ENCODE measurements at places on chromosomes 16 and 17. TPM values are rescaled to one million over a fixed set of nuclear protein-coding genes. Genes with fewer than 3 reads are reported as not detected.

The CES1 gene
- 2.0 TPM for total RNA-seq

The PPP1R27 gene
- 0.15 TPM for total RNA-seq

The GDE1 gene
- 33.7 TPM for total RNA-seq

The ZACN gene
- total RNA-seq, result not detected

The KCNH6 gene
- total RNA-seq, result not detected

The TBC1D3H gene
- not detected for total RNA-seq

The MARVELD3 gene
- total RNA-seq, result not detected

The CCL22 gene
- not detected for total RNA-seq

The RHBDL1 gene
- 6.6 TPM for total RNA-seq

The CYGB gene
- 3.8 TPM for total RNA-seq

The TNFSF13 gene
- 1.1 TPM for total RNA-seq

The WWP2 gene
- total RNA-seq, result 15.9 TPM

The PDPR gene
- total RNA-seq, result 10.1 TPM

The CRYM gene
- total RNA-seq, result not detected

The JUP gene
- 59.7 TPM for total RNA-seq

The KRTAP4-6 gene
- not detected for total RNA-seq

The VPS4A gene
- 25.6 TPM for total RNA-seq

The TNK1 gene
- 0.08 TPM for total RNA-seq

The ALOX15 gene
- not detected for total RNA-seq

The NPIPA2 gene
- not detected for total RNA-seq

The FBXL19 gene
- 8.2 TPM for total RNA-seq

The TMEM98 gene
- total RNA-seq, result 224 TPM

The RPA1 gene
- 55.3 TPM for total RNA-seq

The SCGB1C2 gene
- not detected for total RNA-seq

The JPH3 gene
- not detected for total RNA-seq

The FZD2 gene
- 12.8 TPM for total RNA-seq

The SOST gene
- 115 TPM for total RNA-seq

The KCNJ12 gene
- total RNA-seq, result under 0.01 TPM

The TCAP gene
- 0.23 TPM for total RNA-seq

The PHB1 gene
- 173 TPM for total RNA-seq

The PDIA2 gene
- total RNA-seq, result 0.23 TPM

The NLGN2 gene
- total RNA-seq, result 3.7 TPM

The C17orf107 gene
- 7.4 TPM for total RNA-seq

The NEUROD2 gene
- total RNA-seq, result not detected

The EVPL gene
- total RNA-seq, result not detected

The TMEM100 gene
- total RNA-seq, result 1.2 TPM

The ST6GALNAC1 gene
- not detected for total RNA-seq

The MT1X gene
- 19.2 TPM for total RNA-seq

The OTOA gene
- total RNA-seq, result not detected

The EFNB3 gene
- total RNA-seq, result 1.4 TPM

All from smooth muscle cell of the coronary artery (primary cell).